A673 (cell line): ENCODE measurements at places on chromosomes 12 and 14. TPM values are rescaled to one million over a fixed set of nuclear protein-coding genes. Genes with fewer than 3 reads are reported as not detected.
A peak's percentile ranks its signal among the peaks of the same experiment; 100 is the strongest.

DNA sequence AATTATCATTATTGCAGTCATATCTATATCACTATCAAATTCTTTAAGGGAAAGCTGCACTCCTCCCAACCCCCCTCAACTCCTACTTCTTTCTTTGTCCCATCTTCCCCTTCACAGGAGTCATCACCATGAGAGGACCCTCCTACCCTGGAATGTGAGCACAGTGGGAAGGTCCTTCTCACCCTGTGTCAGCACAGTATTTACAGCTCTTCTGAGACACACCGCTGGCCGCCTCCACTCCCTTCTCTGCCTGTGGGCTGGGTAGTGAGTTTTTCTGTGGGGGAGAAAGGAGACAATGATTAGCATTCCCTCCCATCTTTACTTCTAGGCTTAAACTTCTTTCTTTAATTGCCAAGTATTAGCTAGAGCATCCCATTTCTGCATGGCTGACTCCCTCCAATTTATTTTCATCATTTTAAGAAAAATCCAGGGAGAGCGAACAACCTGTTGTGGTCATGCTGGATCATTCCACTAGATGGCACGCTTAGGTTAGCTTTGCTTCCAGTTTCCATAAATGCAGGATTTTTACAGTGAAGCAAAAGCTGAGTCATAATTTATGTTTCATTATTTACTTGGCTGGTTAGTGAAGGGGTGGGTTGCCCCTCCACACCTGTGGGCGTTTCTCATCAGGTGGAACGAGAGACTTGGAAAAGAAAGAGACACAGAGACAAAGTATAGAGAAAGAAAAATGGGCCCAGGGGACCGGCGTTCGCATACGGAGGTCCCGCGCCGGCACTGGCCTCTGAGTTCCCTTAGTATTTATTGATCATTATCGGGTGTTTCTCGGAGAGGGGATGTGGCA is 188.5 kb downstream of the ALX1 start:
- DNase-seq = peak; percentile 83

- no peak for DNase-seq
Measured at GRCh38 chr14:50381823-50382287, 14.8 kb downstream of the CDKL1 start.

DNA sequence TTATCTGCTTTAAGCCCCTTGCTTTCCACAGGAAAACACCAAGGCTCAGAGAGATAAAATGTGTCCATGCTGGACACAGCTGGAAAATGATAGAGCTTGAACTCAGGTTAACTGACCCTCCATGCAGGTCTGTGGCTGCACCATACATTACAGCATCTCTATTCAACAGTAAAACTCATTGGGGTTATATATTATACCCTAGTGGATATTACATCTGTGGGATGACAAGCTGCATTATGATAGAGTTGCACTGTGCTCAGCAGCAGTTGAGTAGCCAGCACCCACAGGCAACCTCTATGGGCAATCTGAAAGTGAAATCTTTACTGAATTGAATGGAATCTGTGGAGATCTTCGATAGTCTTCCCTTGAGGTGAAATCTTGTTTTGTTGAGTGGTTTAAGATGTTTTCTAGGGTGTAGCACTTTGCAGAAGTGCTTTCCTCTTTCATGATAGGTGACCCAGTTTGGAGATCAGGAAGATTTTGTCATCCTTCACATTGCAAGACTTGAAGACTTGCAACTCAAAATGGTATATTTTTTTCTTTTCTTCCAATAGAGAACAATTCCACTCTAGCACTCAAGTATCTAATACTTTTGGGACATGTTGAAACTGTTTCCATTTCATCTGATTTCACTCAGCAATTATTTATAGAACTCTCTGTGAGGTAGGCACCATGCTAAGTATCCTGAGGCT is 389.2 kb downstream of the RAD51B start:
- no peak for DNase-seq

DNA sequence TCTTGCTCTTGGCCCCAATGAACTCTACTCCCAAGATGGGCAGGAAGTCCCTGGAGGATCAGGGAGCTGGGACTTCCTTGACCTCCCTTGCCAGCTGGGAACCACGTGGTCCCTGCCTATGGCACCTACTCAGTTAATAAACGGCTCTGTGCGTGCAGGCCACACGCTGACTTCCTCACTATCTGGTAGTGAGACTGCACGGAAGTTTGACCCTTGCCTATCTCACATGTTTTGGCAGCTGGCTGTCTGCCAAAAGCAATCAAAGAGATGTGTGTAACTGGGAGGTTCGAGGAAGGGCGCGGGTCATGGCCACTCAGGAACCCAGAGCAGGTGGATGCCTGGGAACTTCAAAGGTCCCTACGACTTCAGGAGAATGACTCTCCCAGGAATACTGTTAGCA is 57.9 kb downstream of the RFLNA start:
- no peak for DNase-seq

DNA sequence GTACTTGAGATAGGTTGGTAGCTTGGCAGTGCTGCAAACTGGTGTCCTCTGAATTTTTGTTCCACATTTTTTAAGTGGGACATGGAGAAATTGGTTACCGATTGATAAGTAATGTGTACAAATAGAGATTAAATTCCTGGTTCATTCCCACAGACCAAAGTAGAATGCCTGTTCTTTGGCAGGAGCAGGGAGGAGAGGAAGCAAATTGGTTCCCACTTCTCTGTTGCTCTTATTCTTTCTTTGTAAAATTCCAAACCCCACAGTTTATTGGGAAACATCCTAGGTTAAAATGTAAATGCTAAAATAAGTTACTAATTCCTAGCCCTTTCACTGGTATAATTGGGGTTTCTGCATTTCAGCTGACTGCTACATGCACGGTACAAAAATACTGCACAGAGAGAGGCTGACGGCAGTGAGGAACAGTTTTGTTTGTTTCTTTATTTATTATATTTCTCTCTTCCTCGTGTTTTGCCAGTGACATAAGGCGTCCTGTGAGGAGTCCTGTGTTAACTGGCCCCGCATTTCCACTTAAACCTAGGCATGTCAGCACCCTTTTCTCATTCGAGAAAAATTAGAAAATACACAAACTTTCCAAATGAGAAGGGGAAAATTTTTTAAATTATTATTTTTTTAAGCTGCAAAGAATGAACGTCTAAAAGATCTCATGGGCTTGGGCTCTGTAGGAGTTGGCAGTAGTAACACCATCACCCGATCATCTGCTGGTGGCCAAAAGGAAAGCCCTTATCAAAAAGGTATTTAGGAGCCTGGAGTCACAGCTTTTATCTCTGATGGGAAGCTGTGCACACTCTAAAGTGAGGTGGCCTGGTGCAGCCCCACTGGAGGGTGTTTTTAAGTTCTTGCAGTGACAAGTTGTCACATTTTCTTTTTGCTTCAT is 25.4 kb upstream of the BCL7A start:
- DNase-seq = no peak

DNA sequence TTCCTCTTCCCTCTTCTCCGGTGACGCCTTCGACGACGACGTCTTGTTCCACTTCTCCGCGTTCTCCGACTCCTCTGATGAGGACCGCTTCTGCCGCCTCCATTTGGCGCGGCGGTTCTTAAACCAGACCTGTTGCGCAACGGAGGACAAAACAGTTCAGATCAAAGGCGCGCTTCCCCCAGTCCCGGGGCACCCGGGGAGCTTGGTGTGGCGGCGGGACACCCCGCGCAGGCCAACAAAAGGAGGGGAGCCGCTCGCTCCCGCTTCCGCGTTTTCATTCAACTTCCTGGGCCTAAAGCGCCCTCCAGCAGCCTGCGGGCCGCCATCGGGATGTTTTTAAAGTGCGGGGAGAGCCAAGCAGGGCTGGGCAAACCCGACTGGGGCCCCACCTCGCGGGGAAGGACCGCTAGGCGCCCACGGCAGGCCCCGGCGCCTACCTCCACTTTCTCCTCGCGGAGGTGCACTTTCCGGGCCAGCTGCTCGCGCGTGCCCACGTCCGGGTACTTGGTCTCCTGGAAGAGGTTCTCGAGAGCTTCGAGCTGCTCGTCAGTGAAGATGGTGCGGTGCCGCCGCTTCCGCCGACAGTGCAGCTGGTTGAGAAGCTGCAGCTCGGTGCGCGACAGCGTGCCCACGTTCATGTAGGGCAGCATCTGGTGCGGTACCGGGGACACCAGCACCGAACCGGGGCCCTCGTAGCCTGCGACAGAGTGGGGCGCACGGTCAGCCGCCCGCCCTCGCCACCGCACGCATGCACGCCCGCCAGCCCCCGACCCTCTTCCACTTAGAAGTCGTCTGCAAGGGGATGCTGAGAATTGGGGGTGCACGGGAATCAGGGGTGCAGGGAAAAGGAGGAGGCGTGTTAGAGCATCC is 1.2 kb downstream of the GSC start:
- no peak for DNase-seq

DNA sequence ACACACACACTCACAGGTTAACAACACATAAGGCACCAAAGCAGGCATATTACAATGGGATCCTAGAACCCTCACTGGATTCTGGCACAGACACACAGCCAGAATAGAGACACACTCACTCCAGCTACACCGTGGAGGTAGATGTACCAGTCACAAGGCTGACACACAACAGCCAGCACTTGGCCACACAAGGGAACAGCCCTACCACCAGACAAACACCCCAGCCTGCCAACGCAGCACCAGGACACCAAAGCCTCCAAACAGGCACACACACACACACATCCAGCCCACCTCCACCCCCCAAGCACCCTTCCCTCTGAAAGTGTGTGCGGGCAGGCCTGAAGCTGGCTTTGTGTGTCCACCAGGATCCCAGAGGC is 10.9 kb upstream of the ITGB7 start:
- DNase-seq = no peak

- DNase-seq = no peak
Measured at GRCh38 chr14:92501891-92502351, 11.7 kb upstream of the RIN3 start.

GRCh38 chr12:52805739-52806138 is 8.2 kb downstream of the KRT4 start:
- DNase-seq = no peak

- DNase-seq = no peak
Measured at GRCh38 chr12:33265900-33266299, 173.7 kb downstream of the SYT10 start.

DNA sequence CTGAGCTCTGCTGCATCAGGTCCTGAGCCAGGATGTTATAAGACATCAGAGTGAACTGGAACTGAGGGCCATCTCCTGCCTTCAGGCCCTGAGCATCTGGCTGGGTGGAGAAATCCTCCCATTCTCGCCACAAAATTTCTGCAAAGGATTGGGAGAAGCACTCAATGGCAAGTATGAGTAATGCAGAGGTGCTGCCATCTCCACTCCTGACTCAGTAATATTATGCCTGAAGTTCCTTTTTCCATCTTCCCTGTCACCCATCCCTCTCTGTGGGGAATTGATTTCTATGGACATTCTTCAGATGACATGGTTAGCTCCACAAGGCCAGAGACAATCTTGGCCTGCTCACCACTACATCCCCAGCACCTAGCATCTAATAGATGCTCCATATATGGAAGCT is 4.7 kb downstream of the ANGEL1 start:
- no peak for DNase-seq

DNA sequence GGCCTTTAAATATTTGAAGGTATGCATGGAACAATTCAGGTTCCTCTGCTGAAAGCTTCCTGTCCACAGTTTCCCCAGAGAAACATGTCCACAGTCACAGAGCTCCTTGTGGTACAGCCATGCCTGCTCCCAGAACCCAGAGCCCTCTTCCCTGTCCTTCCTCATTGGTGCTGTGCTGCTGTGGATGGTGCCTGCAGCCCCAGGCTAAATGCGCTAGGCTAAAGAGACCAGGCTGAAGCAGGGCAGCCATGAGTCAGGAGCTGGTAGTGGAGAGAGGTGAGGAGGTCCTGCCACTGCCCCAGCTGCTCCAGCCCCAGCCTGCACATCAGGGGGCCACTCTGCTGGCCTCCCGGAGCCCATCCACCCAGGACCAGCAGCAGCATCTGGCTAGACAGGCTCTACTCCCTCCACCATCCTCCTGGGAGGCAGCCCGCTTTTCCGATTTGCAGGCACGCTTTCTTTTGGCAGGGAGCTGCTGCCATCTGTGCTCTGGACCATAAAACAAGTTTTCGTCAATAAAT is 65.4 kb upstream of the DDX11 start:
- no peak for DNase-seq

GRCh38 chr12:50400638-50401499 is at the start of gene LARP4:
LARP4 (plus strand) TSS chr12:50400885; CDS start chr12:50401011, 126 bp downstream.
- DNase-seq = peak; percentile 99

GRCh38 chr12:3990501-3991280 is 117.5 kb upstream of the PARP11 start:
- DNase-seq = no peak

- no peak for DNase-seq
Measured at GRCh38 chr14:106625186-106625585, 1098.8 kb downstream of the TMEM121 start.

- DNase-seq = no peak
Measured at GRCh38 chr12:53034459-53034858, 15.4 kb upstream of the TNS2 start.

INTS13 gene
- total RNA-seq = 39.9 and 51.0 TPM in 2 replicates

PNN gene
- 136 and 146 TPM in 2 replicates for total RNA-seq

VWF gene
- total RNA-seq = not detected in 2 replicates

SDSL gene
- total RNA-seq = 0.37 and 1.2 TPM in 2 replicates

GALNT9 gene
- 3.9 and 7.4 TPM in 2 replicates for total RNA-seq

MUCL1 gene
- not detected in 2 replicates for total RNA-seq

PIWIL1 gene
- total RNA-seq = not detected in 2 replicates

KRT73 gene
- not detected in 2 replicates for total RNA-seq

TEX52 gene
- total RNA-seq = 0.44 TPM in 1 of 2 replicates, not detected in the other
